ENCODE measurements at places on chromosomes 5 and 9.

- DNase-seq: no peak
Measured at GRCh38 chr5:86125731-86126601, 491.8 kb upstream of the COX7C start.

DNA sequence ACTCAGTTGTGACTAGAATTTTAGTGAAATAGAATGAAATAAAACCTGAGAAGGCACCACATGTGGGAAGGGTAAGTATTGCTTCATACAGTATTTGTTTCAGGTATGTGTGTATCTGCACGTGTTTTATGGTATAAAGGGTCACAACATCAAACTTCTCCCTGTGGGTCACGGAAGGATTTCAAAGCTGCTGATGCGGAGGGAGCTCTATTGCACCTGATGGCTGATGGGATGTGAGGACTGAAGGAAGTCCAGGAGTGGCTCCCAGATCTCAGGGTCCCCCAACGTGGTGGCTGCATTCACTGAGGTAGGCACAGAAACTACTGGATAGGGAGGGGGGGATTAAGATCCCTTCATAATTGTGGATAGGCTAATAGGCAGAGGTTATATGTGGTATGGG is 159.7 kb downstream of the PJA2 start:
- no peak for DNase-seq

- no peak for DNase-seq
Measured at GRCh38 chr9:128552744-128553440, 505 bp downstream of the SPTAN1 start.

DNA sequence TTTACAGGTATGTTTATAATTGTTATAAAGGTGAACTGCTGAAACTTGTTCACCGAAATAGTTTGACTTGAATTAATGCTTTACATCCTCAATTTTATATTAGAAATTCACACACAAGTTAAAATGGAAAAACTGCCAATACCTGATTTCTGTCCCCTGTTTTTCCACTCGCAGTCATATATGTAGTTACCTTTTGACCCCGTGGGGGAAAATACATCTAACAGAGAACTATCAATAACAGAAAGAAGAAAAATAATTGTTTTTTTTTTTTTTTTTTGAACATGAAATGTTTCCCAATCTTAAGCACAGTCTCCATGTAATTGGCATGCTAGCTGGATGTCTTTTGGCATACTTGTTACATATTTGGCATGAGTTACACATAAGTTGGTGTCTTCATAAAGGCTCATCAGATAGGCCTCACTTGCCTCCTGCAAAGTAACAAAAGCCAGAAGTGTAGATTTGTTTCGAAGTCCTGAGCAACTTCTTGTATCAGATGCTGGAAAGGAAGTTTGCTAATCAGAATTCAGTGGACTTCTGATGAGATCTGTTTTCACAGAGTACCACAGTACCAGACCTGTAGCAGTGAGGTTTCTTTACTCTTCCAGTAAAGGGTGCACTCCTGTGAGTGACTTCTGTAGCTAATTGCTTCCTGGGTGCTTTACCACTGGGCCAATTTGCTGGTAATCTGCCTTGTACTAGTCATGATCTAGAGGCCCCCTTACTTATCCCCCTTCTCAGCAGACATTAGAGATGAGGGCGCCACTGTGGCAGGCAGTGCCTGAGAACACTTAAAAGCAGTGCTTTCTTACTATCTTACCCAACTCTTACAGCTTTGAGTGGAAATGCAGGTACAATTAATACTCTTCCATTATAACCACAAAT is 36.2 kb upstream of the CXXC5 start:
- no peak for DNase-seq

DNA sequence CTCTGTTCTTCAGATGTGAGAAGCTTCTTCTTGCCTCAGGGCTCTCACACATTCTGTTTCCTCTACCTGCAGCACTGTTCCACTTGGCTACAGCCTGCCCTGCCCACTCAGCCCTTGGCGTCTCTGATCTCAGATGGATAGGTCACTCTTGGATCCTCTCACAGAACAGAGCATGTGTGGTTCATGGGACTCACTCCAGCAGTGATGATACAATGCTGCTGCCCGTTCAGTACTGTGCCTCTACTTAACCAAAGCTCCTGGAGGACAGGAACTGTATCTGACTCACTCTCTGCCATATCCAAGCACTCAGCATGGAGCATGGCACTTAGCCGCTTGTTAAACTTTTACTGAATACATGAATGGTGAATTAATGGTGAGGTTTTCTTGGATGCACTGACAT is 3.4 kb upstream of the SPINK4 start:
- DNase-seq: no peak

DNA sequence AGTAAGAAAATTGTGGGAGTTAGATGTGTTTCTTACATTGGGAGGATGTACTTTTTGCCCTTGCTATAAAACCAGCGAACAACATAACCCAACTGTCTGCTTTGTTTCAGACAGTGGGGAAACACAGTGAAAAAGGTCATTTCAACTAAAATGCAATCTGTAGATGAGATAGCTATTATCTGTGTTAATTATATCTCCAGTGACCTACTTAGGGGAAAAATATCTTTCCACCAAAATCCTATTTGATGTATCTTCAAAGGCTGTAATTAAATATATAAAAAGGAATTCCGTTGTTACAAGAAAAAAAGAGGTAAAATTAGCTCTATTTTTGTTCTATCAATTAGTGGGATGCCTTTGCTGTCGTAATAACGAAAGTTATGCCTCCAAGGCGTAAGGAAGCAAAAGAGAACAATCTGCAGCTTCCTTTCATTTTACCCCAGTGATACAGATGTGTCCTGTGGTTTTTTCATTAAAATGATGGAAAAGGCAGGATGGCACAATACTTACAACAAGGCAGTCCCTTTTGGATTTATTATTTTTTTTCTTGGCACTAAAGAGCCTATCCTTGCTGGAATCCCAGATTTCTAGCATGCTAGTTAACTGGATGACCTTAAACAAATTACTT is 100.9 kb downstream of the GNA14 start:
- no peak for DNase-seq

GRCh38 chr9:16680541-16680940 is 189.9 kb downstream of the BNC2 start:
- no peak for DNase-seq

GRCh38 chr9:130263601-130264413 is 1.8 kb upstream of the HMCN2 start:
- DNase-seq: no peak

DNA sequence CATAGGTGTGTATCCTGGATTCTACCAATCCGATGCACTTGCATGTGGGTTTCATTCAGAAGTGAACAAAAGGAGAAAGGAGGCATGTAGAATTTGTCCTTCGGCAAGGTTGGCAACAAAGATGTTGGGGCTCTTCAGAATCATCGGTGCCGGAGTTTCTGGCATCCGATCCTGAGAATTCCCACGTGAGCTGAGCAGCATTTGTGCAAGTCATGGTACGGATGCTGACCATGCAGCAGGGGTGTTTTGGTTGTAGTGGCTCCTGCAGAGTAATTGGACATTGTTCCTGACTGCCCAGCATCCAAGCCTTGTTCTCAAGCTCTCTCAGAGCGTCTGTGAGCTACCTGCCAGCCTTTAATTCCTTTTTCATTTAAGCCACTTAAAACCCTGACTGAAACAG is 19.0 kb upstream of the POC5 start:
- no peak for DNase-seq

DNA sequence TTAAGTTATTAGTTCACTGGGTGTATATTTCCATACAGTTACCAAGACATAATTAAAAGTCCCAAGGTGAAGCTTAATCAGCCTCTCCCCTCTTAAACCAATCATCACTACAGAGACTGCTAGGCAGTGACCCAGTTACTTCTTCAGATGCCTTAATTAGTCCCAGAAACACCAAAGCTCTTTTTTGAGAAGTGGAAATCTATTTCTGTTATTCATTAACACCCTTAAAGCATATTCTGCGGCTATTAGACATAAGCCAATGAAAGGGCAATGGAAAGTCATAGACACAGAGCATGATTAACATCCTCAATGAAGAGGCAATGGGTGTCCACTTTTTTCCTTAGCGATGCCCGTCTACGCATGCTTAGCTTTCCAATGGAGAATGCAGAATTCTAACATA is 48.3 kb upstream of the DNAH5 start:
- DNase-seq: no peak

GRCh38 chr5:65356274-65356673 is 125.4 kb downstream of the ADAMTS6 start:
- DNase-seq: no peak

DNA sequence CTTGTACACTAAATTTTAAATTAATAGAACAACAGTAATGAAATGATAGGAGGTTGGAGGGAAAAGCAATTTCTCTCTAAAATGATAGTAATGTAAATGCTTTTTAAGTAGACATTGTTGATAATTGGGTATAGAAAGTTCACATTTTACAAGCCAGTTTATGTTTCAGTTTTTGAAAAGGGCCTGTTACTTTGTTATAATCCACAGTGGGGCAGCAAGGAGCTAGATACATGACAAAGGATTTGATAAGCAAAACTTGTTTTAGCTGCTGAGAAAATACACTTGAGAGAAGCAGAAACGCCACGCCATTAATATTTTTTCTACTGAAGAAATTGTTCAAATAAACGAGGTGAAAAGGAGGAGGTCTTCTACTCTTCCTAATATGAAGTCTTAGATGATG is 30.2 kb downstream of the SREK1 start:
- DNase-seq: no peak

GRCh38 chr5:178429491-178430185 is 160.6 kb downstream of the COL23A1 start:
- DNase-seq: no peak

DNA sequence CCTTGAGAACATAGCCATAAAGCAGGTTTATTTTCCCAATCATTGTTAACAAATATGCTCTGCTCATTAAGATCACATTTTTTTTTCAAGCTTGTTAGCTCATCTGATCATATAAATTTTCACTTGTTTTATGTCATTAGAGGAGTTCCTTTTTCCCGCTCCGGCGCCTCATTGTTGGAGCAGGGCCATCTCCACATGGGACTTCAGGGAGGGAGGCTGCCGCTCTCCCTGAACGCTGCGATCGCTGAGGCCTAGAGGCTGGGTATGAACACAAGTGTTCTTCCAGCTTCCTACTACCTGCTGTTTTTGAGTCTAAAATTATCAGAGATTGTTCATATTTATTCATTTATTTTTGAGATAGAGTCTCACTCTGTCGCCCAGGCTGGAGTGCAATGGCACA is 246.9 kb downstream of the MPDZ start:
- no peak for DNase-seq

DNA sequence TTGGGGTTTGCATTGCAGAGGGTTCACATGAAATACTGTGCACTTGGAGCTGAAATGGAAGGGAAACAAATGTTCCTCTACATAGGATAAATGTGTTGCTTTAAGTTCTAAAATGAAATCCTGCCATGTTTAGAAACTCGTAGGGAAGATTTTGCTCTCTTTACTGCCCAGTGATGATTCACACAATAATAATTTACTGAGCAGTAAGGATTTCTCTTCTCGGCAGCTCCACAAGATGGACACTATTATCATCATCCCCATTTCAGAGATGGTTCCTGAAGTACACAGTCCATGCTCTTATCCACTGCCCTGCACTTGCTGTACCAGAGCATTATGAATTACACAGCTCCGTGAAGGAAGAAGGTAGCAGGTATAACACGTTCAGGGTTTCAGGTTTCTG is 4.1 kb downstream of the HACD4 start:
- no peak for DNase-seq

GRCh38 chr5:41161271-41161670 is 52.1 kb downstream of the C6 start:
- no peak for DNase-seq

DNA sequence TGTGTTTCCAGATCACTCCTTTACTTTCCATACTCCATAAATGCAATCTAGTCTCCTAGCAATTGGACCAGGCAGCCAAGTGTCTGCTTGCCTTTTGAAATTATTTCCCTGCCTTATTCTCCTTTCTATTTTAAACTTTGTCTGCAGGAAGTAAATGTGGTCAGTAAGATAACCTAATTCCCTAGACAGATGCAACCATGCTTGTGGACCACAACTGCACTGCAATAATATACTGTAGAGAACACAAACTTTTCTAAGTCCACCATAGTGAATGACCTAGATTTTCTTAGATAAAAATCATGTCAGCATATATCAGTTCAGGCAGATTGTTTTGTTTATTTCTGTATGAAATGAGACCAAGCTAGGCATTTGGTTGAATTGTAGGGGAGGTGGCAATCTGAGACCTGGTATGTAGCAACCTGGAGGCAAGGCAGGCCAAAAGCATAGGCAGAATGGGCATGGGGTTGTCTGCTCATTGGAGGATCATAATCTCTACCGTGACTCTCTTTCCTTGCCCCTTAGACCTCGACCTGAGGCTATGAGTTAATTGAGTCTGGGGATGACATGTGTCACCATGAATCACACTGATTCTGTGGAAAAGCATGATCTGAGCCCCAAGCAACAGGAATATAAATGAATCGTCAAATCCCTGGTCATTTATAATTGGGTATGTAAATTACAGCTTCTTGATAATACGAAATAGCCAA is 20.7 kb downstream of the ACTL7B start:
- no peak for DNase-seq

DNA sequence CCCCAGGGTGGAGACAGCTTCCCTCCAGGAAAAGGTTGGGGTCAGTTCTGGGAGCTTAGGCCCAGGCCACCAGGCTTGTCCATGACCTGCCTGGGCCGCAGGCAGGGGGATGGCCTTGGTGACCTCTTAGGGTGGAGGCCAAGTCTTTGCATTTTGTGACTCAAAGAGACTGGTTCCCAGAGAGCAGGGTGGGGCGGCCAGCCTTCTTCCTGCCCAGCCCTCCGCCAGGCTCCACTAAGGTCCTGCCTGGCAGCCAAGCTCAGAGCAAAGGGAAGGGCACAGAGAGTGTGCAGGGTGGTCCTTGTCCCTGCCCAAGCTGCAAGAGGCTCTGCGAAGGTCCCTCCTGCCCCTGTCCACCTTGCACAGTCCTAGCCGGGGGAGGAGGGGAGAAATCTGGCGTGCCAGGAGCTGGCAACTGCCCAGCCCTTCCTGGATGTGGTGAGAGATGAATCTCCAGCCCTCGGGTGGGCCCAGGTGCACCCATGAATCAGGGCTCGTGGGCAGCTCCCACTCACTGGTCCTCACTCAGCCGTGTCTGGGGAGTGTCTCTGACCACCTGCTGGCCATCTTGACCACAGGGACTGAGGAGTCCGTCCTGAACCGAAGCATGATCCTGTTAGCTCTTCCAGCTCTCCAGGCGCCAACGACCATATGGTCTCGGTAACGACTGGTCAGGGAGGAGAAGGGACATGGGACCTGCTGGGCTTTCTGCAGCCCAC is 2.3 kb upstream of the PTGDS start:
- peak; percentile 82 for DNase-seq

GRCh38 chr9:90189306-90189705 is 453.3 kb downstream of the DIRAS2 start:
- no peak for DNase-seq

DNA sequence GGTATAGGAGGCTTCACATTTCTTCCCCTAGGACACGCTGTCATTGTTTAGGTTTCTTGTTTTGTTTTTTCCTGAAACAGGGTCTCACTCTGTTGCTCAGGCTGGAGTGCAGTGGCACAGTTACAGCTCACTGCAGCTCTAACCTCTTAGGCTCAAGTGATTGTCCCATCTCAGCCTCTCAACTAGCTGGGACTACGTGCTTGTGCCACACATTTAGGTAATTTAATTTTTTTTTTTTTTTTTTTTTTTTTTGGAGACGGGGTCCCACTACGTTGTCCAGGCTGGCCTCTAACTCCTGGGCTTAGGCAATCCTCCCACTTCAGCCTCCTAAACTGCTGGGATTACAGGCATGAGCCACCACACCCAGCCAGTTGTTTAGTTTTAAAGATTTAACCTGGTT is 66.2 kb downstream of the EXOSC2 start:
- no peak for DNase-seq
